GM12878 (cell line): ENCODE measurements at places on chromosomes 1 and 21. TPM values are rescaled to one million over a fixed set of nuclear protein-coding genes. Genes with fewer than 3 reads are reported as not detected.

DNA sequence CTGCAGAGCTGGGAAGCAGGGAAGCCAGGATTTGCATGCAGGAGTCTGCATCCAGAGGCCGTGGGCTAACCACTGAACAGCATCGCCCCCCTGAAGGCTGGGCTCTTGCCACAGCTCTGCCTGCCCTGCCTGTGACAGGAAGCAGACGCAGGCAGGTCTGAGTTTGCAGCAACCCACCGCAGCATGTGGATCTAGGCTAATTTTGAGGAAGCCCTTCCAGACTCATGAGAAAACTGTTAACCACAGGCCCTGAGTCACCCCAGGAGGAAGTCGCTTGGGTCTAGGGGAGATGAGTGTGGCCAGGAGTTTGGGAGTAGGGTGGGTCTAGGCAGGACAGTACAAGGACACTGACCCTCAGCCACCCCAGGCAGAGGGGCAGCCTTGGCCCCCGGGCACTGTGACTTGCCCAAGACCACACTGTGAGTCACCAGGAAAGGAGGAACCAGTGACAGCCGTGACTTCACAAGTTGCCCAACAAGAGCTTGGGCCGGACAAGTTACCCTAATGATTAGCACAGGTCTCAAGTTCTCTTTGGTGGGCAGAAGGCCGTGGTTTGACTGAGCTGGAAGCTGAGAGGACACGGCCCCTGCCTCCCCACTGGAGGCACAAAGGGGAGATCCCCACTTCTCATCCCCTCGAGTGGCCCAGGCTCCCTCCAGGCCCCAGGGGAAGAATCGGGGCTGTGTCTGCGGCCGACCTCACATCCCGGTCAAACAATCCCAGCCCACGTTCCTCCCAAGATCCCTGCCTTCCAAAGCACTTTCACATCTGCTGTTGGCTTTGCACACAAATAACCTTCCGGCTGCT, 826 bp downstream of the LAPTM5 start:
- DNase-seq, result no peak
- no peaks in the 10 kb centered on the region for H3K27me3 ChIP-seq
- peaks cover 48% of the 10 kb centered on the region for H3K4me1 ChIP-seq
- peaks cover 6% of the 10 kb centered on the region; the same call in 1 of the 2 replicates for H3K36me3 ChIP-seq

- no peaks in the 10 kb centered on the region for H3K4me1 ChIP-seq
- H3K36me3 ChIP-seq, result no peaks in the 10 kb centered on the region
- H3K4me3 ChIP-seq, result no peak overlapping the region
- DNase-seq, result no peak
- H3K27ac ChIP-seq, result no peak overlapping the region
- peaks cover 14% of the 10 kb centered on the region for H3K27me3 ChIP-seq
These were observed 86.4 kb downstream of the PAX7 start for GRCh38 chr1:18716785-18717678.

GRCh38 chr1:68442822-68443556, 6.8 kb downstream of the RPE65 start:
- no peaks in the 10 kb centered on the region for H3K27me3 ChIP-seq
- no peaks in the 10 kb centered on the region for H3K36me3 ChIP-seq

The PTGS2 gene
- 0.13 TPM in 1 of 2 replicates, not detected in the other for total RNA-seq

DNA sequence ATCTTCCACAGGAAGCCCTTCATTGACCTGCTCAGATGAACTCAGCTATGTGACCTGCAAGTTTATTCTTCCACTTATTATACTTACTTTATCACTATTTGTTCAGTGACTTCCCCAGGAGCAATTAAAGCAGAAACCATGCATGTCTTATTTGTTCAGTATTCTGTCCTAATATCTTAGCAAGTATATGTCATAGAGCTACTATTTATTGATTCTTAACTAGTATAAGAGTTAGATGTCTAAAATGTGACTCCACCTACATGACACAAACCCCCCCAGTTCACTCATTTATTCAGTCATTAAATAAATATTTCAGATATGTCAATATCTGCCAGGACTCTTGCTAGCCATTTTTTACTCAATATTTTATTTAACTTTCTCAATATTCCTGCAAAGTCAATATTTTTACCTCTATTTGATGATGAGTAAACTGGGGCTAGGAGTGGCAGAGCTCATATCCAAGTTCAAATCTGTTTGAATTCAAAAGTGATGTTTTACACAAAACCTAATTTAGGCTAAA, 469.0 kb upstream of the USP24 start:
- H3K36me3 ChIP-seq, result no peaks in the 10 kb centered on the region
- no peaks in the 10 kb centered on the region for H3K4me1 ChIP-seq
- H3K27me3 ChIP-seq, result no peaks in the 10 kb centered on the region

The VCAM1 gene
- 5.9 and 6.1 TPM in 2 replicates for total RNA-seq

The LRRC39 gene
- total RNA-seq, result 0.13 and 0.23 TPM in 2 replicates

DNA sequence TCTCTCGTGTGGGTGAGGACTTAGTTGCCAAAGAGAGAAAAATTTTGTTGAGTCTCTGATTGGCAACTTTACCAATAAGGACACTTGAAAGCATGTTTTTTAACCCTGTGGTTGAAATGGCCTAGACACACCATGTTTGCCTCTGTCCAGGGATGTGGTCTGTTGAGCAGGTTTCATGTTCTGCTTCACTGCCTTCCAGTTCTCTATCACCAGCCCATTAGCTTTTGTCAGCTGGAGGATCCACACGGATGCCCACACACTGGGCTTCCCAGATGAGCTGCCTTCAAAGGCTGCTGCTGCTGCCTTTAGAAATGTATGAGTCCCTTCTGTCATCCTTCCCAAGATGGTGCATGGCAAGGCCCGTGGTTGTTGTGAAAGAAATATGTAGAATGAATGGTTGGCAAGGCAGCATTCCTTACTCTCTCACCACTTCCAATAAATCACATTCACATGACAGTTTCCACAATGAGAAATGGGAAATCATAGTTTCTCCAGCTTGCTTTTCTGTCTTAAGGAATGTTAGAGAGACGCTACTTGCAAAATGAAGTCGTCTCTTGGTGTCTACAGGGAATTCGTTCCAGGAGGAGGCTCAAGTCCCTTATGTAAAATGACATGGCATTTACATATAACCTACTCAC, 108.2 kb upstream of the SLC35F3 start:
- DNase-seq, result peak; percentile 17
- no peak overlapping the region for H3K27ac ChIP-seq
- H3K27me3 ChIP-seq, result no peaks in the 10 kb centered on the region
- no peaks in the 10 kb centered on the region for H3K4me1 ChIP-seq

The ZFYVE9 gene
- total RNA-seq, result 4.5 and 5.1 TPM in 2 replicates

The PLA2G2A gene
- 0.36 TPM in 1 of 2 replicates, not detected in the other for total RNA-seq

The FRRS1 gene
- total RNA-seq, result 10.4 and 10.7 TPM in 2 replicates

DNA sequence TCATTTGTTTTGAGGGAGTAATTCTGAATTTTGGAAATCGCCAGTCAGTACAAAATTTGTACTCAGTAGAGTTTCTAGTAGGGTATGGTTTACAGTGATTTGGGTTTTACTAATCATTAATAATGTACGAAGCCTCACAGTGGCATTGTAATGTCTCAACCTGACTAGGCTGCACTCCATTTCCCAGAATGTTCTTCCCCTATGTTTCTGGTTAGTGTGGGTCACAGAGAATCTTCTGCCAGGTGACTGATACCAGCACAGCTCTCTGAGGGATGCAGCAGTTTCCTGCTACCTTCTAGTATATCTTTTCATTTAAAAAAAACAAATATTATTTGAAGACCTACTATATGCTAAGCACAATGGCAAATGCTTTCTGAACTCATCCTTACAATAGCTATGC, 112.9 kb downstream of the PTPN14 start:
- no peak overlapping the region for H3K27ac ChIP-seq
- no peak overlapping the region for H3K4me3 ChIP-seq
- no peak for DNase-seq

The SLC35F3 gene
- total RNA-seq, result 8.4 and 8.6 TPM in 2 replicates

The GOLT1A gene
- not detected in 2 replicates for total RNA-seq

DNA sequence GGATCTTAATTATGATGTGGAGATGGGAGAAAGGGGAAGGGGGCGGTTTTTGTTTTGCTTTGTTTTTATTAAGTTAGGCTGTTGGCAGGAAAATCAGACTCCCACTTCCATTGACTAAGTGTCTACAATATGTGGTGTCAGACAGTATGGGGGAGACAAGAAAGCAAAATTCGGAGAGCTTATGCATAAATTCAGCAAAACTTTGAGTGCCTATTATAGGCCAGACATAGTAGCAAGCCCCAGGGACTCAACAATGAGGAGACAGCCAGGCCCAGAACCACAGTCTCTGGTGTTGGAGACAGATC, 835 bp upstream of the TSPAN2 start:
- peaks cover 13% of the 10 kb centered on the region for H3K27me3 ChIP-seq
- no peak overlapping the region for H3K27ac ChIP-seq
- no peak overlapping the region for H3K4me3 ChIP-seq
- H3K4me1 ChIP-seq, result no peaks in the 10 kb centered on the region
- no peak for DNase-seq
- no peaks in the 10 kb centered on the region for H3K36me3 ChIP-seq

DNA sequence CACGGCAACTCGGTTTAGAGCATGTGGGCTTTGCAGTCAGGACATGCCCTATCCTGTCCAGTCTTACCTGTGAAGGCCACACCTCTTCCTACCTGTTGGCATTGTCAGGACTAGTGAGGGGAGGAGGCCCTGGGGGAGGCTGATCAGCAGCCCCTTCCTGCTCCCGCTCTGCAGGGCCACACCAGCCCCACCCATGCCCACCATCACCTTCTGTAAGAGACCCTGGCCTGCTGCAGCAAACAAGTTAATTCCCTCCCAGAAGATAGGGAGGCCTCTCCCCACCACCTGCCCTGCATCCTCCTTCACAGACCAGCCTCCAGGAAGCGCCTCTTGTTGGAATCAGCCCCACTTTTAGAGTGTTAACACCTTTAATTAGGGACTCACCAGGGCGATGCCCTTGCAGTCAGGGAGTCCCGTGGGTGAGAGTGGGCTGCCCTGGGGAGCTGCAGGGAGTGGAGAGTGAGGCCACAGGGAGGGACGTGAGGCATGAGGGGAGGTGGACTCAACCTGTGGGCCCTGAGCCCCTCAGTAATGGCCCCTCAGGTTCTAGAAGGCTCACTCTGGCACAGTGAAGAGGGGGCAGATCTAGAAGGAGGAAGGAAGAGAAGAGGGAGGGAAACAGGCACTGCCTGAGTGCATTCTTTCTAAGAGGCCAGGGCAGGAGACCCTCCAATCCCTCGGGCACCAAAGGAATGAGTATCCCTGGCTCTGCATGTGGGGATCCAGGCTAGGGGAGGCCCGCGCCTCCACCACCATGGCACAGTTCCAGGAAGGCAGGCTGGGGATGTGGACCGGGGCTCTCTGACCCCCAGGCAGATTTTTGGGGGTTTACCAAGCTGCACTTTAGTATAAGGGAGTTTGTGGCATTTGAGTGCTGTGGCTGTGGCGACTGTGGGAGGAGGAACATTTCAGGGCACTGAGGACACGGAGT, 8.2 kb downstream of the UMODL1 start:
- peak overlapping the region; percentile 27; the same call in 1 of the 2 replicates for H3K27ac ChIP-seq
- DNase-seq, result no peak
- no peak overlapping the region for H3K4me3 ChIP-seq
- H3K4me1 ChIP-seq, result peaks cover 27% of the 10 kb centered on the region
- H3K36me3 ChIP-seq, result no peaks in the 10 kb centered on the region
- no peaks in the 10 kb centered on the region for H3K27me3 ChIP-seq

DNA sequence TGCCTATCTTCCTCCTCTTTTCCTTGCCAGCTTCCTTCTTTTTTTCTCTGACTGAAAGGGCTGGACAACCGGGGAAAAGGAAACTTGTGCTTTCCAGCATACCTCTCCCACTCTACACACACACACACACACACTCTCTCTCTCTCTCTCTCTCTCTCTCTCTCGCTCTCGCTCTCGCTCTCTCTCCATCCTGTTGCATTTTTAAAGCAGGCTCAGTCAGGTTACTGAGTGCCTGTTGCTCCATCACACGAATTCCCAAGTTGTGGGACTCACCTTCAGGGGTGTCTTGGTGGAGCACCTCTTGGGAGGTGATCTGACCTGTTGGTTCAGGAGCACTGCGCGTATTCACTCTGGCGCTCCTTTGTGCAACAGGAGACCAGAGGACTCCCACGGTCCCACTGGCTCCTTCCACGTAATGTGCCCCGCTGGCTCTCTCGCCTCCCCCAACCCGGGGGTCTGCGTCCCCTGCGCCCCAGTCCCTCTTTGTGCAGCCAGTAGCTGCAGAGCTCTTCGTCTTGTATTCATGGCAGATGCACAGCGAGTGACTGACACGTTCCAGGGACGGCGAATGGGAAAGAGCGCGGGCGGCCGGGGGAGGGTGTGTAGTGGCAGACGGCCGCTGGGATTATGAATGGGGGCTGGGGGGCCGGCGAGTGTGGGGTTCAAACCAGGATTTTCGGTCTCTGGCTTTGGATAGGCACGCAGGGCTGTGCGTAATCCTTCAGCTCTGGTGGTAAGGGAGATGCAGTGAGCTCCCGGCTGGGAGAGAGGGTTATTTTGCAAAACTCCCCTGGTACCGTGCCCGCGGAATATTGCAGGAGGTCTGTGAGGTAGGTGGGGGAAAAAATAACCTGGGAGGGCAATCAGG, 660 bp upstream of the PDE4B start:
- H3K27me3 ChIP-seq, result peaks cover 7% of the 10 kb centered on the region
- no peak overlapping the region for H3K27ac ChIP-seq
- no peaks in the 10 kb centered on the region for H3K36me3 ChIP-seq

DNA sequence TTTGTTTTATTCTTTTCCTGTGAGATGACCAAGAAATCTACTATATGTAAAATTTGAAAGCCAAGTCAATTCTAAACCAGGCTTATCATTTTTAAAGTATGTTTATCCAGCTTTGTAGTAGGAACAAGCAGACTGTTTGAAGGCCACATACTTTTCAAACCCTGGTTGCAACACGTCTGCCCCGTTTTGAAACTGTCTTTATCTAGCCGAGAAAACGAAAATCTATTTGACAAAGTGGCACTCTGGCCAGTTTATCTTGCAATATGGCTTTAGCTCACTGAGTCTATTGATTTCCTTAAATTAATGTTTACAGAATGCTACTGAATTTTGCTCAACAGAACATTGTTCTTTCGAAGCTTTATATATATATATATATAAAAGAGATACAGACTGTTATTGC, 39.7 kb downstream of the PROX1 start:
- peaks cover 2% of the 10 kb centered on the region; the same call in 1 of the 2 replicates for H3K27me3 ChIP-seq
- no peaks in the 10 kb centered on the region for H3K36me3 ChIP-seq
- H3K4me1 ChIP-seq, result no peaks in the 10 kb centered on the region
- DNase-seq, result no peak
- H3K4me3 ChIP-seq, result no peak overlapping the region

DNA sequence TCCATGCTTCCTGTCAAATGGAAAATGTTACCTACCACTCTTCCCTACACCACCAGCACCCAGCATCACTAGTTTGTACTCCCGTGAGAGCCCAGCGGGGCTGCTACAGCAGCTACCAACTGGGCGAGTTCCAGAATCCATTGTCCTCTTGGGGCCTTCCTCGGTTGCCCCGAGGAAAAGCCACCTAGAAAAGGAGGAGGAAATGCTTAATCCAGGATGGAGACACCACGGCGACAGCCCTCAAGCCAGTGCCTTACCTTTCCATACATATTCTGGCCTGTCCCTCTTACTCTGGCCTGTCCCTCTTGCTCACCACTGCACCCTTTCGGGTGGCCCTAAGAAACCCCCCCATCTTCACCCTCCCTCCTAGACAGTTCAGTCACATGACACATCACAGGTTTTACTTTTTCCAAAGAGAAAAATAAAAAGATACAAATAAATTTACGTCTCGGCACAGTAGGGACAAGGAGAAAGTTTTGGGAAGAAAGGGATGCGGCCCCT, 478 bp downstream of the RIT1 start:
- H3K36me3 ChIP-seq, result peaks cover 6% of the 10 kb centered on the region
- H3K4me3 ChIP-seq, result peak overlapping the region; percentile 78
- H3K4me1 ChIP-seq, result peaks cover 3% of the 10 kb centered on the region; the same call in 1 of the 2 replicates
- H3K27me3 ChIP-seq, result no peaks in the 10 kb centered on the region
